ENCODE measurements at places on chromosomes 5 and 9.
A peak's percentile ranks its signal among the peaks of the same experiment; 100 is the strongest.

GRCh38 chr5:15008921-15009320, 137.3 kb upstream of the ANKH start:
- no peak for DNase-seq

GRCh38 chr9:137136881-137137607, 1.9 kb upstream of the GRIN1 start:
- DNase-seq: no peak

GRCh38 chr9:115591584-115591984, 473.6 kb upstream of the TNC start:
- DNase-seq: peak; percentile 58

- DNase-seq: peak; percentile 34
These were observed 1016.8 kb upstream of the DMAC1 start for GRCh38 chr9:8816361-8816760.

- no peak for DNase-seq
These were observed 586.3 kb downstream of the BRINP1 start for GRCh38 chr9:118782790-118783463.

DNA sequence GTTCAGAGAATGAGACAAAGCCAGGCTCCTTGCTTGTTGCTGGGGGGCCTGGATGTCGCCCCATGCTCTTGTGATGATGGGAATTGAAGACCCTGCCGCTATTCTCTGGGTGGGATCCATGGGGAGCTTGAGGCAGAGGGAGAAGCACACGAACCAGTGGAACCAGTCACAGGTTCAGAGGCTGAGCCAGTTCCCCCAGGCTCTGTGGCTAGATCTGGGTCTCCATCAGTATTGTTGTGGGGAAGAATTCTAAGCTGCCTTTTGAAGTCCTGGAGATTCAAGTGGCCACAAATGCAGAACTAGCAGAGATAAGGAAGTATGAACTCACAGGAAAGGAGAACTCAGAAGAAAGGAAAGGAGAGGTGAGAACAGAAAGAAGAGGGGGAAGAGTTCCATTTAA, 219.4 kb downstream of the MSX2 start:
- DNase-seq: no peak

- DNase-seq: no peak
These were observed 300.7 kb upstream of the SLC30A5 start for GRCh38 chr5:68793074-68793473.

GRCh38 chr5:52808316-52808901, 20.7 kb downstream of the ITGA1 start:
- no peak for DNase-seq

- peak; percentile 67 for DNase-seq
These were observed 18.7 kb downstream of the PCDHGC5 start for GRCh38 chr5:141507387-141508091.

- no peak for DNase-seq
These were observed 114.4 kb downstream of the PSD2 start for GRCh38 chr5:139910036-139910435.
